ENCODE measurements at places on chromosomes 3 and 15.

DNA sequence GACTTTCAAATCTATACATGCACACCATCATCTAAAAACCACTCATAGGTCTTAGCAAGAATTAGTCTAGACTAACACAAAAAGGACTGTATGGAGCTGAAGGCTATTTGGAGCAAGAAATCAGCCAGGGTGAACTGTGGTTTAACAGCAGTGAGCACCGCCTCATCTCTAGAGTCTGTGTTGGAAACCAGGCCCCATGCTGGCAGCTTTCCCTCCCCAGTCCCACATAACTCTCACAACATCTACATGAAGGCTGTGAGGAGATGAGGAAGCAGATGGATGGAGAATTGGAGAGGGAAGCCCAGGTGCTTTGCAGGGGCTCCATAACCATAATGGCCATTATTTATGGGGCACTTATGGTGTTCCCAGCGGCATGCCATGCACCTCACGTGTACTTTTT is 133.2 kb upstream of the TOPAZ1 start:
- no peak for DNase-seq

DNA sequence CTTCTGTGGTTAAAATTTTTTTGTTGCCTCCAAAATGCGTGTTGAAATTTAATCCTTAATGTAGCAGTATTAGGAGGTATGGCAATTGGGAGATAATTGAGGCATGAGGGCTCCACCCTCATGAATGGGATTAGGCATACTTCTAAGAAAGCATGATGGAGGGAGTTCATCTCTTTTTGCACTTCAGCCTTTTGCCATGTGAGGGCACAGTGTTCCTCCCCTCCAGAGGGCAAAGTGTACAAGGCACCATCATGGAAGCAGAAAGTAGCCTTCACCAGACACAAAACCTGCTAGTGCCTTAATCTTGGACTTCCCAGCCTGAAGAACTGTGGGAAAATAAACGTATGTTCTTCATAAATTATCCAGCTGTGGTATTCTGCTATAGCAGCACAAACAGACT is 429.5 kb downstream of the ZIC1 start:
- peak; percentile 11 for DNase-seq

- no peak for DNase-seq
Measured at GRCh38 chr15:47737477-47737876, 20.2 kb downstream of the SEMA6D start.

DNA sequence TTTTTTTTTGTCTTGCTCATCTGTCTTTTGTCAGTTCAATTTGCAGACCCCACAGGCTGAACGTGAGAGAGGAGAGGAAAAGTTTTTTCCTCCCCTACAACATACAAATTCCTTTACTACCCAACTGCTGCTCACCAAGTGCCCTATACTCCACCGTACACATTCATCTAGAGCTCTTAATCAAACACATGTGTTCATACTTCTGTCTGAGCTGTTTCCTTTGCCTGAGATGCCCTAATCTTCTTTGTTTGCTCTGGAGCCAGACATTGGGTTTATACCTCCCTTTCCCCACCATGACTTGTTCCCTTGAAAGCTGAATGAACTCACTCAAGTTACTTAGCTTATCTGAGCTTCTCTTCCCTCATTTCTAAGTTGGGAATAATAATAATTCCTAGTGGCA is 122.7 kb upstream of the RASGRP1 start:
- no peak for DNase-seq

DNA sequence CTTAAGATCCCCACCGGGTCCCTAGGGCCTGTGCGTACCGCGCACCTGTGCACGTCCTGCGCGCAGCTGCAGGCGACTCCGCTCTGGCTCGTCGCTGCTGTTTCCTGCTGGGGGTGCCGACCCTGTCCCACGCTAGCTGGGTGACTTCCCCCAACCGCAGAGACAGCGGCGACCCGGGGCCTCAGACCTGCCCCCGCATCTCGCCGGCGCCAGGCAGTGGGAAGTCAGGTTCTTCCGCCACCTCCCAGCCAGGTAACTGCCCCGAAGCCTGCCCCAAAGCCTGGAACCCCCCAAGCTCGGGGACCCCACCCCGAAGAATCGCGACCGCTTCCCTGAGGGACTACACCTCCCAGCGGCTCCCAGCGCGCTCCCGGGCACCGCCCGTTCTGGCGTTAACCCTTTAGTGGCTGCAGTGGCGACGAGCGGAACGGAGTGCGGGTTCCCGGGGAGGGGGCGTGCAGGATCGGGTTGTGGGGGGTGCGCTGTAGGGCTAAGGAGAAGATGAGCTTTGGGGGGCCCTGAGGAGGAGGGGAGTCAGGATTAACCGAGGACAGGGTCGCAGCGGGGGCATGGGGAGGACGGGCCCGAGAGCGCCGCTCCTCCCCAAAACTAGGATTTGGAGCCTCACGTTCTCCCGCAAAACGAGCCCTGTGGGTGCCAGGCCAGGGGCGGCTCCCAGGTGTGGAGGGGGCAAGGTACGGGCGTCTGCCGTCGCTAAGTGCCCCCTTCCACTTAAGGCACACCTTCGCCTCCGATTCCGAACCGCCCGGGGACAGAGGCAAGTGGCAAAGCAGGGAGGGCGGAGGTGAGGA is 589 bp downstream of the NEIL1 start:
- DNase-seq, result peak; percentile 32

- DNase-seq, result no peak
Measured at GRCh38 chr3:162538906-162539305, 1042.3 kb downstream of the OTOL1 start.

DNA sequence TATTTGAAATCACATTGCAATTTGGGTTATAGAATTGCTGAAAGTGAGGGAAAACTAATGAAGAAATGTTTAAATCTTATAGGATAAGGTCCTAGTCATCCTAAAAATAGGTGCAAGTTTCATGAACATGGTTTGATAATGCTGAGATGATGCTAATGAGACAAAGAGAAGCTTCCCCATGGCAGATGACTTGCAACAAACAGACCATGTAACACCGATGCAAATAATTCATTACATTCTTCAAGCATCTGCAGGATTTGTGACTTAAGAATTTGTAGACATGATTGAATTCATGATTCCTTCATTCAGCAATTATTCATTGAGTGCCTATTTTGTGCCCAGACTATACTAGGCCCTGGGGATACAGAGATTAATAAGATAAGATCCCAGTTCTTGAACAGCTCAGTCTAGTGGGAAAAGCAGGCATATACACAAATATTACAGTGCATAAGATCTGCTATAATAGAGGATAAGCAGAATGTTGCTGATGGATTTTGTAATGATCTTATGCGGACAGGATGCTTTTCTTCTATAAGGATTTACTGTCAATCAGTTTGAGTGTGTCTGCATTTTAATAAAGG is 367.9 kb upstream of the GBE1 start:
- DNase-seq, result no peak

DNA sequence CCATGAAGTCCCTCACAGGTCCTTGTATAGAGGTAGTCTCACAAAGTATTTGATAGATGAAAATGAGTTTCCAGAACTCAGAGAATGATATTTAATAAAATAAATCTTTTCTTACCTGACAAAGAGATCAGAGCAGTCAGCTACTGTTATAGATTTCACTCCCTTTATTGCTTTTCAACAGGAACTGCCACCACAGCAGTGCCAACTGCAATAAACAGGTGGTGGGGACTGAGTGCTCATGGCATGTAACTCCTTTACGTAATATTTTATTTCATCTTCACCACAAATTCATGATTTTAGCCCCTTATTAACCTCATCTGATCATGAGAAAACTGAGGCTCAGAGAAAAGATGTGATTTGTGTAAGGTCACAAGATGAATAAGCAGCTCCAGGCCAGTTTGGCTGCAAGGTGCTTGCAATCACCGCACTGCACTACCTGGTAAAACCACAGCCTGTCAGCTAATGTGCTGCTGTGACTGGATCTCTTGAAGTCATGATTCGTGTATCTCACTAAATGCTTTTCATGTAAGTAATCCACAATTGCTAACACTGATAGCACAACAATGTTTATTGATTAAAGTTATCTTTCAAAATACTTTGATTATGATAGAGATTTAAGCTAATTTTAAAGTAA is 78.8 kb downstream of the WNT5A start:
- no peak for DNase-seq

- DNase-seq, result no peak
Measured at GRCh38 chr3:87498358-87499080, 222.1 kb upstream of the POU1F1 start.

DNA sequence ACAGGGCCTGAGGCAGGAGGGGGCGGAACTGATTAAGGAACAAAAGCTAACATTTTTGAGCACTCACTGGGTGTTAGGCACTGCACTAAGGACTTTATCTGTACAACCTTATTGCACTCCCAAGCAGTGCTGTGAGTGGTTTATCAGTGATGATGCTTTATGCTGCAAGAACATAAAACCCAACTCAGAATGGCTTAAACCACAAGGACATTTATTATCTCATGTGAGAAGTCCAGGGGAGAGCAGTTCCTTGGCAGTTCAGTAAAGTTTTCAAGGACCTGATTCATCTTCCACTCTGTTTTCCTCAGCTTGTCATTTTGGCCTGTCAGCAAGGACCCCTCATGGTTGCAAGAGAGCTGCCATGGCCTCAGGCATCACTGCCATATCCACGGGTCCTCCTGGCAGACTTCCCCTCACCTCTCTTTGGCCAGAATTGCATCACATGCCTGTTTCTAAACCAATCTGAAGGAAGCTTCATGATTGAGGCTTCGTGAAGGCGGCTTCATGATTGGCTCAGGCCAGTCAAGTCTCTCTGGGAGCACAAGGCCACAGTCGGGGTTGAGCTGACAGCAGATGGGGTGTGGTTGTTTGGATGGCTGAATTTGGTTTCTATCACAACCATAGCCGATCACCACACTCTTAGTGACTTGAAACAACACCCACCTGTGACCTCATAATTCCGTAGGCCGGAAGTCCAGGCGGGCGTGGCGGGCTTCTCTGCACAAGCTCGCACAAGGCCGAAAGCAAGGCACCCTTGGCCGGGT is 15.8 kb downstream of the EFCC1 start:
- no peak for DNase-seq

DNA sequence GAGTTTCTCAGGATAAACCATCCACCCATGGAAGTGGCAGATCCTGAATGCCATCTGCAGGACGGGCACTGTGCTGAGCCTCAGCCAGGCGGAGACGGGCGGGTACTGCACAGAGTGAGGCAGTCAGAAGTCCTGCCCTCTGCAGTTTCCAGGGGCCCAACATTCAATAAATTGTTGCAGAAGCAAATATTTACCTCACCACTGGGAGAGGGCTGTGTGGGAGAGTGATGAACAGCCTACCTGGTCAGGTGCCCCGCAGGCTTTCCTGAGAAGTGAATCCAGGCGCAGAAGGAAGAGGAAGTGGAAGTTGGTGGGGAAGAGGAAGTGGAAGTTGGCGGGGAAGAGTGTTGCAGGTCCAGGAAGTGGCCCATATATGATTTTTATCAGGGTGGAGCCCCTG is 100.8 kb downstream of the SLCO3A1 start:
- no peak for DNase-seq

DNA sequence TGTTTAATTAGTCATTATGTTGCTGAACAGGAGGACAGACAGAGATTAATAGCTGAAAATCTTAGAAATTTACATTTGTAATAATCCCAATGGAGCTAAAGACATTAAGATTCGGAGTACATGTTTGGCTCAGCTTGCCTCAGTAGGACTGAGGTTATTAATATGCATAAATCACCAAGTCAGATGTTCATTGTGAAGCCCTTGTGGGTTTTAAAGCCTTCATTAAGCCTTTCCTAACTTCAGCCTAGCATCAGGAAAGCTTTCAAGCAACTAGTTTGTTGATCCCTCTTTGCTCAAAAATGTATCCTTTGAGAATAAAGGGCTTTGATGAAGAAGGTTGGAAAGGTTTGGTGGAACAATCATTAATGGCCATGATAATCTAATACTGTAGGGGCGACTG is 178.2 kb upstream of the CGNL1 start:
- DNase-seq, result no peak

- no peak for DNase-seq
Measured at GRCh38 chr3:86244905-86245304, 746.0 kb downstream of the VGLL3 start.

GRCh38 chr3:177591379-177591778 is 394.1 kb upstream of the TBL1XR1 start:
- no peak for DNase-seq

- peak; percentile 31 for DNase-seq
Measured at GRCh38 chr15:80060356-80061006, 1.0 kb downstream of the ZFAND6 start.

GRCh38 chr3:112261742-112262141 is 32.3 kb downstream of the SLC9C1 start:
- DNase-seq, result no peak

- DNase-seq, result peak; percentile 72
Measured at GRCh38 chr3:99172736-99173657, 271.5 kb upstream of the DCBLD2 start.

- no peak for DNase-seq
Measured at GRCh38 chr15:80591938-80592825, 102.9 kb upstream of the ABHD17C start.

DNA sequence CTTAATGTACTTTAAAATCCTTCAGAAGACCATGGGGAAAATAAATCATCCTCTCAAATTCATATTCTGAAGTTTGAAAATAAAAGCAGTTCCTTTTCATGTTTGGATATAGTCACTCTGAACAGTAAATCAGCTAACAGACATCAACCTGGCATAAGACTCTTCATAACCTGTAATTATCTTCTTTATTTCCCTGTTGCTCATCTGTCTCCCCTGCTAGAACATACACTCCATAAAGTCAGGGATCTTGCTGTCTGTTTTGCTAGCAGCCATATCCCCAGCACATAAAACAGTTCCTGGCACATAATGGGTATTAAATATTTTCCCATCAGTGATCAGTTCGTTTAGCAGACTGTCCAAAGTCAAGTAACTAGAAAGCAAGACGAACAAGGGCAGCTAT is 11.2 kb downstream of the VGLL4 start:
- DNase-seq, result no peak

GRCh38 chr15:67852418-67852817 is 12.6 kb upstream of the RNU6-1 start:
- no peak for DNase-seq

- no peak for DNase-seq
Measured at GRCh38 chr3:5110337-5110736, 11.8 kb upstream of the ARL8B start.

GRCh38 chr3:111668888-111669488 is 73.8 kb upstream of the ZBED2 start:
- peak; percentile 11 for DNase-seq

GRCh38 chr3:141257961-141258360 is 26.3 kb downstream of the PXYLP1 start:
- no peak for DNase-seq

DNA sequence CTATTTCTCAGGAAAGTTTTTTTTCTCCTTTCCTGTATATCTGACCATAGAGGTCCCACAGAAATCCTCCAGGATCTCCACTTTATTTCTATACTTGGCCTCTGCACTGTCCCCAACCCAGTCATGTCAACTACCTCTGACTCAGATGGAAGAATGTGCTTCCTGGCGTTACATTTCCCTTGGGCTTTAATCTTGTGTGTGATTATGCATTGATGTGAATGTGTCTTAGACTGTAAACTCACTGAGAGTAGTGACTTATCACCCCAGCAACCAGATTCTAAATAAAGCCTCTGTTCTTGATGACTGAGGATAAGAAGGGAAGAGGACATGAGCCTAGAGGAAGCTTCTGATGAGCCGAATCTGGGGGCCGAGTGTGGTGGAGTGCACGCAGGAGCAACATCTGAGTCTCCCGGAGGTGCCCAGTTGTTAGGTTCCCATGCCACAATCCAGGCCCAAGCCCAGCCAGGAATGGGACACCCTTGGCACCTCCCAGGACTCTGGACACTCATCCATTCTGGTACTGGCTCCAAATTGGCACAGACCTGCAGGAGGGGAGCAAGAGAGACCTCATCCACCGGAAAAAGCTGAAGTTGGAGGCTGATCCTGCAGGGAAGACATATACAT is 32.1 kb upstream of the HEG1 start:
- DNase-seq, result no peak
